ENCODE measurements at places on chromosomes 12 and 14. TPM values are rescaled to one million over a fixed set of nuclear protein-coding genes. Genes with fewer than 3 reads are reported as not detected.

Gene KDM2B
- total RNA-seq = 20.6 TPM

Gene NPFF
- not detected for total RNA-seq

Gene BCAT1
- 138 TPM for total RNA-seq

Gene CPNE6
- total RNA-seq = not detected

Gene SLC25A3
- 617 TPM for total RNA-seq

Gene P2RX7
- 2.2 TPM for total RNA-seq

Gene PTPN6
- not detected for total RNA-seq

Gene CIDEB
- total RNA-seq = 1.1 TPM

Gene SOX5
- total RNA-seq = 6.8 TPM

Gene SDR9C7
- total RNA-seq = not detected

Gene CCDC38
- total RNA-seq = under 0.01 TPM

Gene NOPCHAP1
- total RNA-seq = 4.9 TPM

Measured in aortic smooth muscle cell (primary cell).